Immature natural killer cell (primary cell): ENCODE measurements at places on chromosomes 7 and 10. TPM values are rescaled to one million over a fixed set of nuclear protein-coding genes. Genes with fewer than 3 reads are reported as not detected.
A peak's percentile ranks its signal among the peaks of the same experiment; 100 is the strongest.

DNA sequence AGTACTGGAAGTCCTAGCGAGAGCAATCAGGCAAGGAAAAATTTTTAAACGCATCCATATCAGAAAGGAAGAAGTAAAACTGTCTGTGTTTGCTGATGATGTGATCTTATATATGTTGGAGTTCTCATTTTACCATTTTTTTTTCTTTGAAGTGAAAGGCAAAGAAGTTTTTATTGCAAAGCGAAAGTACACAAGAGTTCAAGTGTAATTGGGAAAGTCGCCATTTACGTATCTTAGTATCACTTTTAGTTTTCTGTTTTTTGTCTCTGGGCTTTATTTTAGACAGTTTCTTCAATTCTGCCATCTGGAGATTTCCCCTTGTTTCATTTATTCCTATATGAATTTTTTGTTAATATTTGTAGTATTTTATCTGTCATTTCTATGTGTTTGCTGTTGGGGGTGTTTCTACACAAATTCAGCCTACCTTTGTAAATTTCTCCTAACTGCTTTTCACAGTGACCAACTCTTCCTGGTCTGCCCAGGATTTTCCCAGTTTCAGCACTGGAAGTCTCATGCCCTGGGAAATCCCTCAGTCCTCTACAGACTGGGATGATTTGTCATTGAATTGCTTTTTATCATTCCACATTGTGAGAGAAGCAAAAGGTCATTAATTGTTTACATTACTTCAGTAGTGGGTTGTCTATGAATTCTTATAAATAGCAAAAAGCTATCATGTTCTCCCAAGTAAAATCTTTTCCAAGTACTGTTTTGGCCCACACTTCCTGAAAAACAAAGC lies 23.2 kb downstream of the BET1 start:
- no peak for DNase-seq

DNA sequence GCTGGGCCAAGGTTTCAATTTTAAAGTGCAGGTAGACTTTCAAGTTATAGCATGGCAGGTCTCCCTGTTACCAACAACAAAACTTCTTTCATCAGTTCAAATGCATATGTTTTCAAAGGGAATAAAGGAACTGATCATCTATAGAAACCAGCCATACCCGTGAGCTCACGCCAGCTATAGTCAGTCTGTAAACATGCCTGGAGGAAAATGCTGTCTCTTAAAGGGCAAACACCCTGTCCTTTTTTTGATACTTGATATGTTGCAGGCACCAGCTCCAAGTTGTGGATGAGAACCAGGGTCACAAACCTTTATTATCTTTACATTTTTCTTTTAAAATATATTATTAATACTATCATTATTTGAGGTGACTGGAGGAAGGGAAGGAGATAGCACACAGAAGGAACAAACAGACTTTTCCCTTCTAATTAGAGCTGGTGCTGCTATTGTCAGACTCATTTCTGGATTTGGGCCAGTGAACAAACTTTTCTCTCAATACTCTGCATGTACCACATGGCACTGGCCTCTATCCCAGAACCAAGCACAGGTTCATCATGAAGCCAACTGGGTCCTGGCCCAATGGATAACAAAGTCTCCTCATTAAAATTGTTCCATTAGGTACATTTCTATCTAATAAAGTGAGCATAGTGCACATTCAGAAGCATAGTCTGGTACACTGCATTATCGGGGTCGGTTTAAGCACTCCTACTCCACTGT lies 1102.4 kb downstream of the SORCS3 start:
- DNase-seq: no peak

DNA sequence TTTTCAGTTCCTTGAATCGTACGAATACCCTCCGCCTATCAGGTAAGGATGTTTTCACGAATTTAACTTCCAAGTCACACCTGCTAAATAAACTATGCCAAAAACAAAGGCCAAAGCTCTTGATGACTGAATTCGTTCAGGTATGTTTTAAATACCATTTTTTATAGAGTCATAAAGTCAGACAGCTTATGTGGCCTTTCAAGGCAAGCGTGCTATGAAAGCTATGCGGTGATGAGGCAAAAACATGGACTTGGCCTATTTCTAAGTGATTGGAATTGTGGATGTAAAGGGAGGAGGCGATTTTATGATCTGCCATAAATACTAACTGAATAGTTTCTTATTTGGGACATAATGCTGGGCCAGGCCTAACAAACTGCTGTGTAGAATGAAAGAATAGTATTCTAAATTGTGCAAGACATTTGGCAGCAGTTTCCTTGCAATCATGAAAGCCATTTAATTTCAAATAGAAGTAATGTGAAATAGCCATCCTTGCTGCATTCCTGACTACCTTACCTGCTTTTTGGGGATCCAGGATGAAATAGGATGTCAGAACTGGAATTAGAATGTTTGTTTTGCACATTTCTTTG lies 14.0 kb downstream of the SLC39A12 start:
- no peak for DNase-seq

The FKBP6 gene
- polyA plus RNA-seq: not detected

GRCh38 chr10:29685506-29685905 lies 50.7 kb upstream of the SVIL start:
- DNase-seq: no peak

The HTR5A gene
- polyA plus RNA-seq: not detected

DNA sequence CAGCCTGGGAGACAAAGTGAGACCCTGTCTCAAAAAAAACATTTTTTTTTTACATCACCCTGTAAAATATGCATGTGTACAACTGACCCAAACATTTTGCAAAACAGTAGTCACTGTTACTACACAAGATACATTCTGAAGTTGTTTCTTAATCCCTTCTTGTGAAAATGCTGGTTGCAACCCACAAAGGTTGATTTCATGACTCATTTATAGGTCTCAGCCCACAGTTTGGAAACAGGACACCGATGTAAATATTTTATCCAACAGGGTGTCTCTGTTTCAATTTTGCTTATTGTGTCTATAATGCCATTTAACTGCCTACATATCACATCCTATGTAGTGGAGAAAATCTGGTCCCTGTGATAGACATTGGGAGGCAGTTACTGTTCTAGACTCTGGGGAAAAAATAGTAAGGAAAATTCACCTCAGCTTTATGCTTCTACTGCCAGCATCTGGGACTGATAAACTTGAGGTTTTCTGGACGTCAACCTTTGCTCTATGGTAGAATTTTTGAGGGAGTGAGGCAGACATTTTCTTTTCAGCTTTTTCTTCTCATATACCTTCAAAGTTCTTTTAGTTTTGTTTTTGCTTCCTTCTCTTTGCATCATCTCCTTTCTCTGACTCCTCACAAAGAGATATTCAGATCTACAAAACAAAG lies 1.6 kb upstream of the RAB19 start:
- no peak for DNase-seq

The SYPL1 gene
- 25.3 TPM for polyA plus RNA-seq

The XRCC2 gene
- polyA plus RNA-seq: 0.52 TPM

DNA sequence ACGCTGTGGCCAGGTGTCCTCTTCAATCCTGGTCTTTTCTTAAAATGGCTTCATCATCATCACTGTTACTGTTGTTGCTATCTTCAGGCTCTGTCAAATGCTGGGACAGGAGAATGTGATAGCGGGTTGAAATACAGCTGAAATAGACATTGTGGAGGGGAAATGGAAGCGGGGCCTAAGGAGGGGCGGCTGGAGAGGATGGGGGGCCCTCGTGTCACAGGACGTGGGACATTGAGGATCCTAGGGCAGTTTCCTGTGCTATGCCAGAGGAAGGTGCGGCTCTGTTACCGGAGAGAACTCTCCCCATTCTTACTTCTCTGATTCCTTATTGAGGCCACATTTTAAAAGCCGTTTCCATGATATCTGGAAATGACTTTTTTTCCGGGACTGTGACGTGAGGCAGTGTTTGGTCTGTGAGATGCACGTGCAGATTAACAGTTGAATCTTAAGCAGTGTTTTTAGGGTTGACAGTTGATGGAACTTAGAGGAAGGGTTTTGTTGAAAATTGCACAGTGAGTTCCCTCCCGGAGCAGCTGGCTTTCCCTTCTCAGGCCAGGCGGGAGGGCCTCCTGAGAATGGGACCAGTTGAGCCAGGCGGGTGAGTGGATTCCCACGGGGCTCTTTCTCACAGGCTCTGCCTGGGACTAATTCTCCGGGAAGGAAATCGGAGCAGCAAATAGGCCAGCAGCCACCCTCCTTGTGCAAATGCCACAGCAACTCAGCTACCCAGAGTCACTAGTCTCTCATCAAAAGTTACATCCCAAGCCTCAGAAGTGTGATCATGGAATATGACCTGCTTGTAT lies 125.2 kb downstream of the TACC2 start:
- DNase-seq: no peak

- peak; percentile 25 for DNase-seq
Observed at GRCh38 chr7:114865564-114865963, 56.3 kb upstream of the MDFIC start.

GRCh38 chr7:55104123-55104522 lies 85.3 kb downstream of the EGFR start:
- DNase-seq: no peak

GRCh38 chr10:99236627-99237309 lies 1.1 kb upstream of the HPSE2 start:
- DNase-seq: no peak

DNA sequence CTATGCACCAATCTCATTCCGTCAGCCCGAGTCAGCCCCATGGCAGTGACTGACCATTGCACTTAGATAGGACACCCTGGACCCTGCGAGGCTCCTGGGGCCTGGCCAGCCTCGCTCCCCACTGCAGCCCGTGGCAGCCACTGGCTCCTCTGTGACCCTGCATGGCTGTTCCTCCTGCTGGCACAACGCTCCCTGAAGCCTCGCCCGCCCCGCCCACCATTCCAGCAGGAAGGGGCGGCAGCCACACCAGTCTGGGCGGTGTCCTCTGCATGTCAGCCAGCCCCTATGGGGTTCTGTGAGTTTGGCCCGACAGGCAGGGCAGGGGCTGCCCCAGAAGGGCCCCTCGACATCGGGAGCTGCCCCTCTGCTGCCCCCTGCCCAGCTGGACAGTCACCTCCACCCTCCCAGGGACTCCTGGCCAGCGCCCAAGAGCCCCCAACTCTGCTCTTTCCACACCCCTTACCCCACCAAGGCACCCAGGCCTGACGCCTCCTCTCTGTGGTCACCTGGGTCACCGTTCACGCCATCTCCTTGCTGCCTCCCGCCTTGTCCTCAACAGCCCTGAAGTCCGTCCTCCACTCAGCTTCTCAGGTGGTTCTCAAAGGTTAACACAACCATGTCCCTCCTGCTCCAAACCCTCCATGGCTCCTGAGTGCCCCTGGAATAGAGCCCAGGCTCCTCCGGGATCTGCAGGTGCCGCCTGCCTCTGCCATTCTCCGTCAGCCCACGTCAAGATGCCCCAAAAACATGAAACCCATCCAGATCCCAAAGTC lies 103.5 kb downstream of the MICALL2 start:
- DNase-seq: no peak

The PMS2 gene
- 9.6 TPM for polyA plus RNA-seq

- no peak for DNase-seq
Observed at GRCh38 chr7:148234715-148235114, 355.9 kb upstream of the C7orf33 start.

- no peak for DNase-seq
Observed at GRCh38 chr7:70135656-70136055, 537.4 kb downstream of the AUTS2 start.

The SEMA3A gene
- polyA plus RNA-seq: not detected

GRCh38 chr7:41796331-41796730 lies 93.4 kb upstream of the INHBA start:
- no peak for DNase-seq

The WDR86 gene
- polyA plus RNA-seq: 2.2 TPM

DNA sequence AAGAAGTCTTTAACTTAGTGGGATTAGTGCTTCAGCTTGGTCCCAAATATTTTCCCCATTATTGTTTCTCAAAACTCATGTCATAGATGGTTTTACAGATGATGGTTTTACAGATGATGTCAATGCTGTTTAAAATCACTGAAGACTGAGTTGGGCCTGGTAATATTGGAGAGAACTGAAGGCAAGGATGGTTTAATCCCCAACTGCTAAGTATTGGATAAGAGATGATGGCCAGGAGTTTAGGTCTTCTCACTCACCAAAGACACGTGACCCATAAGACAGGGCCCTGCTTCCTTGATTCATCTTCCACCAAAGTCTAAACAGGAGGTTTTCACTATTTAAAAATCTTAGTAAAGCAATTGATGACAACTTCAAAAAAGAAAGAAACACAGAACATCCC lies 56.3 kb downstream of the VWA2 start:
- DNase-seq: no peak

The CYP26C1 gene
- not detected for polyA plus RNA-seq

- no peak for DNase-seq
Observed at GRCh38 chr7:50554431-50555322, 10.5 kb downstream of the DDC start.

- no peak for DNase-seq
Observed at GRCh38 chr7:51973071-51973470, 656.5 kb upstream of the COBL start.

DNA sequence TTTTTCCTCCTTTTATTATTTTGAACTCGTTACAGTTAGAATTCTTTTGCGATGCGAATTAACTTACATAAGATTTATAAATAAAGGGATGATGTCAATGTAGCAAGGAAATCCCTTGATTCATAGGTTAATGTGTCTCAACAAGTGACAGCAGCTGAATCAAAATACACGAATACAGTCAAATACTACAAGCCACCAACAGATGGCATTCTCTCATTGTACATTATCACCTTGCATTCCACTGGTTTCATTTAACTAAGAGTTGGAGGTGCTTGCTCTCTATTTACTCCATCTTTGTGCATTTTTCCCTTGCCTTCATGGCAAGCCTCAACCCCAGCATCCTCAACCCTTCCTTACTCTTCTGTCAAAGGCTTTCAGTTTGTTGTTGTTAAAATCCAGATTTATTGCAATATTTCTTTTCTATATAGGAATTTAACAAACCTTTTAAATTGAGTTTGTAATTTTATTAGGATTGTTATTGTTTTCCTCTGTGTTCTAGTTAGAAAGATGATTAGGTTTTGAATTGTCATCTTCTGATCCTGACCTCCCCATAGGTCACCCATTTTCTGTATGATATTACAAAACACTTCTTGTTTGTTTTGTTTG lies 78.3 kb downstream of the SLC25A40 start:
- peak; percentile 36 for DNase-seq

DNA sequence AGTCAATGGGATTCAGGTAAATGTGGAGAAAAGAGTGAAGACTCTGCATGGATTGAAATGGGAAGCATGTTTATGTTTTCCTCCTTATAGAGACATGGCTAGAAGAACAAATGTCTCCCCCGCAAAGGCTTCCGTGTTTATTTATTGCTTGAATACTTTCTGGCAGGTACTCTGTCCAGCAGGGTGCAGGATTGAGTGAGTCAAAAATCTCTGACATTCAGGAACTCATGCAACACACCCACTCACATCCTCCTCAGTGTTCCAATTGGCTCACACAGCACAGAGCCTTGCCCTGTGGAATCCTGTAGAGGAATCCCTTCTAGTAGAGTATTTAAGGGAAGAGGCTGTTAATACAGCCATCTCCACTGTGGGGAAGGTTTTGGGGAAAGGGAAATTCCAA lies 290.3 kb upstream of the VWC2 start:
- no peak for DNase-seq
